ENCODE measurements at places on chromosomes 5 and 9.
A peak's percentile ranks its signal among the peaks of the same experiment; 100 is the strongest.

GRCh38 chr9:90855208-90855902 is 53.7 kb downstream of the SYK start:
- peak; percentile 77 for DNase-seq

- no peak for DNase-seq
Observed at GRCh38 chr9:36127652-36128244, 8.8 kb upstream of the GLIPR2 start.

GRCh38 chr5:124738681-124739633 is 7.5 kb downstream of the ZNF608 start:
- no peak for DNase-seq

GRCh38 chr5:171978016-171978415 is 28.4 kb downstream of the FBXW11 start:
- no peak for DNase-seq

DNA sequence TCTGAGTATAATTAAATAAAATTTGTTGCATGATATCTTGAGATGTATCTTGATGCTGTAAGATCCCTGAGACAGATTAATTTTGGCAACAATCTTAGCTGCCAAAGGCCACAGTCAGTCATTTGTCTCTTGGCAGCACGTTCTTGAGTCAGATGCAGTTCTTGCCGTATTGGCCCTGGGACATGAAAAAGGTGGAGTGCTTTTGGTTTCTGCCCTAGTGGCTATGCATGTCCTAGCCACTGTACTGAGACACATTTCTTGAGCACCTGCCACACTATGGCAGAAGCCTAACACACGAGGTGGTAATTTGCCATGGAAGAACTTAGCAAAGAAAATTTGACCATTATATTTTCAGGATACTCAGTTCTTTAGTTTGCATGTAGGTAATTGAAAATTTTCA is 45.0 kb upstream of the PHF2 start:
- DNase-seq, result no peak

- DNase-seq, result no peak
Observed at GRCh38 chr5:100444961-100445360, 90.2 kb upstream of the FAM174A start.

DNA sequence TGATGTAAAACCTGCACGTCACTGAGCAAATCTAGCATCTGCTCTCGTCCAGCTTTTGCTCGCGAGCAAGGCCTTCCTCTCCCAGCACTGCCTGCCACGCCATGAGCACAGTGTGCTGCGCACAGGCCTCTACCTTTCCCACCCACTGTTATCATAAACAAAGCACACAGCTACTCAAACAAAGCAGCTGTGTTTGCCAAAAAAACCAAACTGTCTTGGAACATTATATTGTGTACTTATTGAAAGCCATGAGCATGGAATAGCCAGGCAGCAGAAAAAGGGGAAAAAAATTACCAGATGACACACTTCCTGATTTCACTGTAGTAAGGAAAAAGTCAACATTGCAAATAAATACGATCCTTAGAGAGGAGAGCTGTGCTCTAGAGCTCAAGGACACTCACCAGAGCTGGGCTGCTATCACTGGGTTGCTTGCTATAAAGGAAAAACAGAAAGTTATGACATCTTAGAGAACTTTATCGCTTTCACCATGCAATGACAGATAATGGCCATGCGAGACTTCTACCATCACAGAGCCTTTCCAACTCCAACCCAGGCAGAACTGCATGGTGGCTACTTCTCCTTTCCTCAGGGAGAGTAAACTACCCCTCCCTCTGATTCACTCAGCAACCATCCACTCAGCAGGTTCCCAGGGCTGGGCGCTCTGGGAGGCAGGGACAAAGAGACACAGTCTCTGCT is 69.6 kb downstream of the EPB41L4B start:
- no peak for DNase-seq

DNA sequence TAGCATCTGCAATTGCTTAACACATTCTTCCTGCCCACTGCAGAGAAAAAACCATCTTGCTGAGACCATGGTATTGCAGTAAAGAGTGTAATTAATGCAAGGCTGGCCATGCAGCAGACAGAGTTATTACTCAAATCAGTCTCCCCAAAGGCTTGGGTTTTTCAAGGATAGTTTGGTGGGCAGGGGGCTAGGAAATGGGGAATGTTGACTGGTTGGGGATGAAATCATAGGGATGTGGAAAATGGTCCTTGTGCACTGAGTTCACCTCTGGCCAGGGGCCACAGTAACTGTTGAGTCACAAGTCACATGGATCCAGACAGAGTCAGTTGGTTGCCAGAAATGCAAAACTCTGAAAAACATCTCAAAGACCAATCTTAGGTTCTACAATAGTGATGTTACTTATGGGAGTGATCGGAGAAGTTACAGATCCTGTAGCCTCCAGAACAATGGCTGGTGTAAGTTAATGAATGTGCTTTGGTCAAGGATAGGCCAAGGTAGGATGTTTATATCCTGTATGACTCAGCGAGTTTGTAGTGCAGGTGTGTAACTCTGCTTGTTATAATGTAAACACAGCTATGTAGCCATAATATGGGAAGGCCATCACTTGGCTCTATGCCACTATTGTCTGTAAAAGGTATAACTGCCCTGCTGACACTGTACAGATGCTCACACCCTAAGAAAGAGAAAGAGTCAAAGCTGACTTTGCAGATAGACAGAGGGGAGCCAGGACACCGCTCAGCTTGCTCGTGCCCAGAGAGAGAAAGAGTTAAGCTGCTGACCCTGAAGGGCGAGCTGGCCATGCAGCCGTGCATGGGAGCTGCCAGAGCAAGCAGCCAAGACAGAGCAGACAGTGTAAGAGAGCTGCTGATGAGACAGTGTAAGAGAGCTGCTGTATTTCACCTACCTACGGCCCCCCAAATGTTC is 27.2 kb downstream of the C9orf152 start:
- DNase-seq, result no peak

- DNase-seq, result no peak
Observed at GRCh38 chr5:126682856-126683255, 82.1 kb downstream of the PHAX start.

- no peak for DNase-seq
Observed at GRCh38 chr9:90724112-90724511, 77.5 kb upstream of the SYK start.

DNA sequence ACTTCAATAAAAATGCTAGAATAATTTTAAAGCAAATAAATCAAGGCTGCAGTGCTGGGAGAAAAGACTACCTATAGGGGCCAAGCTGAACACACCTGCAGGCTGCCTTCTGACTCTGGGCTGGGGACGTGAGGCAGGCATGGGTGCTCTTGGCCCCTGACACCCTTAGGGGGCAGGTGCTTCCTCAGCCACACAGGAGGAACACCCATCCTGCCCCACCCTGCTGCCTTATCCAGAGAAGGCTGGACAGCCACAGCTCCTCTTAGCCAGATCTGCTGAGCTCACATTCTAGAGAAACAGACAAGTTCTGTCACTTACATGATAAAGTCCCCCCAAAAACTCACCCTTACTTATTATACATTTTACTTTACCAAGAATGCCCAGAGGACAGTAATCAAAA is 6.6 kb upstream of the LMX1B start:
- no peak for DNase-seq

- no peak for DNase-seq
Observed at GRCh38 chr5:54073735-54074134, 236.6 kb downstream of the ARL15 start.

DNA sequence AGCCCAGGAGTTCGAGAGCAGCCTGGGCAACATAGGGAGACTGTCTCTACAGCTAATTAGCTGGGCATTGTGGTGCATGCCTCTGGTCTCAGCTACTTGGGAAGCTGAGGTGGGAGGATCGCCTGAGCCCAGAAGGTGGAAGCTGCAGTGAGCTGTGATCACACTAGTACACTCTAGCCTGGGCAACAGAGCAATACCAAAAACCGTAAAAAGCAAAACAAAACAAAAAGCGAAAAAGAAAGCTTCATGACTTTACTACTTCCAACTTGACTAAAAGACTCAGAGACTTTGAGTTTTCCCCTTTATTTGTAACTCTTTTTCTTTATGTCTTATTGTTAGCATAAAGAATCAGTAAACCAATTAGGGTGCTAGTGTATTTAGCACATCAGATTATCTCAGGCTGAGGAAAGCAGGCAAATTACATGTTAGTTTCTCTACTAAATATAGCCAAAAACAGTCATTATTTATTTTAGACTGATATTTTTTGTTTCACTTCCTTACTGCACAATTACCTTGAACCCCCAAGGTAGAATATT is 5.4 kb downstream of the RAD17 start:
- DNase-seq, result no peak

DNA sequence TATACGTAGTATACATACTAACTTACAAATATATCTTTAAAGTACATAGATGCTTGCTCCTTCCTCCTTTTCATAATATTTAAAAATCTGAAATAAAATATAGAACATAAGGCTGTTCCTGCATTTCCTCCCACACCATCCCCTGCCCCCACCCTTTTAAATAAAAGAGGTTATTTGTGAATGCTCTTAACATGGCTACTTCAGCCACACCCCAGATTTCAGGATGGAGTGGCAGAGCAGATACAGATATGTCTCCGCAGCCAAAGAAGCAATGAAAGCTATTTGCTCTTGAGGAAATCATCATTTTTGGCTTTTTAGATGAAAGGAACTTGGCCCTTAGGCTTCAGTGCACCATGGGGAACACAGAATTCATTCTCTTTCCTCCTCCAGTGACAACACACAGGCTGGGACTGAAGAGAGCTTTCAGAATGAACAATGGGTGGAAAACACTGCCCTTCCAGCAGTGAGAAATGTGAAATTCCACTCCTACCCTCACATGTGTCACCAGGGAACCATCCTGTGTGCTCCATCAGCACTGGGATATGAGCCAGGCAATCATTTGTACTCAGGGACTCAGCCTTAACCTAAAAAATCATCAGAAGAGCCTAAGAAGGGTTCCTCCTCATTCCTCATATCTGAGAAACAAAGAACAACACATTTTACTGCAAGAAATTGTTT is 134.3 kb downstream of the PPP2R2B start:
- DNase-seq, result no peak

DNA sequence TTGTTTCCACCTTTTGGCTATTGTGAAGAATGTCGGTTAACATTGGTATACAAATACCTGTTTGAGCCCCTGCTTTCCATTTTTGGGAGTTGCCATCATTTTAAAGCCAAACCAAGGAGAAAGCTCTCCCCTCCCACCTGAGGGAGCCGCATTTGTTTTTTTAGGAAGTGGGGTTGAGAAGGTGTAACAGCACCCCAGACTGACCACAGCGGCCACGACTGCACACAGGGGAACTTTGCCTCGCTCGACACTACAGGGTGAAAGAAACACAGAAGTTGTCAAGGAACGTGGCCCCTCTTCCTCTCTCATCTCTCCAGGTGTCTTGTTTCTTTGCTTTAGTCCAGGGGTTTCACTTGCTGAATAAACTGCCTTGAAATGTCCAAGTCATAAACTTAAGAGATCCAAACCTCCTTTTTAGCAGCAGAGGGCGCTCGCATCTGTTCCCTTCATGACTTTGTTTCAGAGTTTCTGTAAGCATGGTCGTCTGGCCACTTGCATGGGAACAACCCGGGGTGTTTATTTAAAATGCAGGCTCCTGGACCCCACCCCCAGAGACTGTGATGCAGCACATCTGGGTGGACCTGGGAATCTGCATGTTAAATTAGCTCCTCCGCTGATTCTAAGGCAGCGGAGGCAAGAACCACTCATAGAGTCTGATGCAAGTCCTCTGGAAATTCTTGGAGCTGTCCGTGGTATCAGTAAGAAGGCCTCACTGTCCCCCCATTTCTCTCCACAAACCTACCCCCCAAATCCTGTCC is 2.1 kb upstream of the TTLL11 start:
- DNase-seq, result peak; percentile 33

- DNase-seq, result no peak
Observed at GRCh38 chr9:86968258-86968920, 21.1 kb upstream of the GAS1 start.

DNA sequence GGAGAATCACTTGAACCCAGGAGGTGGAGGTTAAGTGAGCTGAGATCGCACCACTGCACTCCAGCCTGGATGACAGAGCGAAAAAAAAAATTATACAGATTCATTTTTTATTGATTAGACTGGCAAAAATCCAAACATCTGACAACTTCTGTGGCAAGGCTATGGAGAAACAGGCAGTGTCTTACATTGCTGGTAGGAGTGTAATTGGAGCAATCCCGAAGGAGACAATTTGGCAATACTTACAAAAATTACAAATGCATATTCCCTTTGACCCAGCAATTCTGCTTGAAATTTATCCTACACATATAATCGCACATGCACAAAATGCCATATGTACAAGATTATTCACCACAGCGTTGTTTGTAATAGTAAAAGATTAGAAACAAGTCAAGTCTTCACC is 86.8 kb downstream of the MAPKAP1 start:
- no peak for DNase-seq

GRCh38 chr9:94144394-94144793 is 60.1 kb downstream of the PTPDC1 start:
- DNase-seq, result no peak

DNA sequence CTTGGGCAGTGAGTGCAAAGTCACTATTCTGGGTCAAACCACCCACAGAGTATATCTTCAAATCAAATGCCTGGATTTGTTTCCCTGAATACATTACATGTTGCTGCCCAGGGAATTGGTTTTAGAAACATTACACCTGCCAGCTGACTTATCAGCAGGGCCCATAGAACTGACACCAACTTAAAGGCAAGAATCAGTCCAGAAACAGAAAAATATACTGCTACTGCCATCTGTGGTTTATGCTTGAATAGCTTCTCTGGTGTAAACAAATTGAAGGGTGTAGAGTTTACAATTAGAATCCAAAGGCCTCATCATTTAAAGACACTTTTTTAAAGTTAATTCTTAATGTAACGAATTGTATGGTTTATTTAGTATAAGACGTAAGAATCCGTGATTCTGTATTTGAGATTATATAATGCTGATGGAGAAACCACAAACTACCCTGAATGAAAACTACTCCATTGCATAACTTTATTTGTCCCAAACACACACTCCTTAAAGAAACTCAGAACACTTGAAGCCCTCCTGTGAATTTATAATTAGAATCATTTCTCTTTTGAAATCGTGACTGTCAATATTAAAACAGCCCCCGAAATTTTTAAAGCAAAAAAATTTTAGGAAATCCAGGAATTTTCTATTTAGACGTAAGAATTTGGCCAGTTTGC is 6.2 kb downstream of the NR6A1 start:
- peak; percentile 30 for DNase-seq

DNA sequence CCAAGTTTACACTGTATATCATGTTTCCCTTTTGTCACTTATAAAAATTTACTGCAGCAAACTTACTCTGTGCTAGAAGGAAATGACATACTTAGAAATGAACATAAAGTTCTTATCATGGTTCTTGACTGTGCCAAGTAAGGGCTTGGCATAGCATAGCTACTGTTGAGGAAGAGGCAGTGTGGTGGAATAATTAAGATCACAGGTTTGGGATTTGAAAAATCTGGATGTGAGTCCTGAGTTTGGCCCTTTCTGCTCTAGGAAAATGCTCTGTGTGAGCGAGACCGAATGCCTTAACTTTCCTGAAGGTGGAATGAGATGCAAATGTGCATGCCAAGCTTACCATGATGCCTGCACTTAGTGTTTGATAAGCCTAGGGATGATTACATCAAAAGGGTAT is 99.5 kb downstream of the INSYN2B start:
- no peak for DNase-seq

GRCh38 chr5:81980598-81981260 is 8.9 kb downstream of the ATG10 start:
- DNase-seq, result no peak
